Uterus (tissue), 4 donors: ENCODE measurements at places on chromosomes 6 and 20.

- DNase-seq: no peak
These were observed 1.9 kb downstream of the BAK1 start for GRCh38 chr6:33578164-33578563.

DNA sequence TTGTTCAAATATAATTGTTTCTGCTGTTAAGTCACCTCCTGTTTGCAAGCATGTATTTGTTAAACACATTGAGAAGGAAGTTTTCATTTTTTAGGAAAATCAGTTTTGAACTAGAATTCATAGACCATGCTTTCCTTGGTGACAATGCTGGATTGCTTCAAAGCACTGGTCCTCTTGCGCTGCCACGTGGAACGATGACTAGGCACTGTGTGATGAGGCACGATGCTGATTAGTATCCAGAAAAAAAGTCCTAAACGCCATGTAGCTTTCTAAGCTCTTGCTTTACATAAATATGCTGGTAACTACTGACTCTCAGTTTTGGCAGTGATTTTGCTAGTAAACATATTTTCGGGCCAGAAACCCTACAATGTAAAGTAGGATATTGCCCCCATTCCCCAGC is 11.1 kb upstream of the EXOC2 start:
- no peak for DNase-seq

GRCh38 chr20:46218656-46219055 is 89.6 kb downstream of the CDH22 start:
- no peak for DNase-seq

- DNase-seq: no peak
These were observed 219.6 kb upstream of the CHD6 start for GRCh38 chr20:41837669-41838224.
